ENCODE measurements at places on chromosomes 16 and 17.

DNA sequence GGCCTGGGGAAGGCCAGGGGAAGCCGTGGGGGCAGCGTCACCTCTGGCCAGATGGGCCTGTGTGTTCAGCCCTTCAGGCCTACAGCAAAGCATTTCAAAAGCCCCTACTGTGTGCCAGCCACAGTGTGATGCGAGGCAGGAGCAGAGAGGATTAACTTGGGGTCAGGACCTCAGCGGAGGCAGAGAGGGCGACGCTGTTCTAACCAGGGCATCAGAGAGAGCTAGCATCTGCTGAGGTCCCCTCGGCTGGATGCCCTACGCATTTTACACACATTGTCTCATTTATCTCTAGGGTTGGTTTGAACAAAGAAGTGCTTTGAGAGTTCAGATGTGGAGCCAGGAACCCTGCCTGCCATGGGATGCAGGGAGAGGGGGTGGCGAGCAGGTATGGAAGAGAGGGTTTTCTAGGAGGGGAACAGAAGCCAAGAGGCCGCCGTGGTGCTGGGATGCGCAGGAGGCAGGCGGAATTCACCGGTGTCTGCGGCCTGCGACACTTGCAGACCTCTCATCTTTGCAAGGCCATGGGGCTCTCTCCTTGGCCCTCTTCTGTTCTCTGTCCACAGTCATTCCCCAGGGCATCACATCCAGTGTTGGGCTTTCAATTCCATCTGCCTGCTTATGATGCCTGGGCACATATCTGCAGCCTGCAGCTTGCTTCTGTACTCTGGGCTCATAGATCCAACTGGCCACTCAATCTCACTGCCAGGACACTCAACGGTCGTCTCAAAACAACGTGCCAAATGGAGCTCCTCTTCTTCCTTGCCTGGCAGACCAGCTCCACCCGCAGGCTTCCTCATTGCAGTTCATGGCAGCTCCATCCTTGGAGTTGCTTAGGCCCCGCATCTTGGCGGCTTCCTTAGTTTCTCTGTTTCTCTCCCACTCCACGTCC lies 8.1 kb upstream of the NKD1 start:
- DNase-seq, result no peak

DNA sequence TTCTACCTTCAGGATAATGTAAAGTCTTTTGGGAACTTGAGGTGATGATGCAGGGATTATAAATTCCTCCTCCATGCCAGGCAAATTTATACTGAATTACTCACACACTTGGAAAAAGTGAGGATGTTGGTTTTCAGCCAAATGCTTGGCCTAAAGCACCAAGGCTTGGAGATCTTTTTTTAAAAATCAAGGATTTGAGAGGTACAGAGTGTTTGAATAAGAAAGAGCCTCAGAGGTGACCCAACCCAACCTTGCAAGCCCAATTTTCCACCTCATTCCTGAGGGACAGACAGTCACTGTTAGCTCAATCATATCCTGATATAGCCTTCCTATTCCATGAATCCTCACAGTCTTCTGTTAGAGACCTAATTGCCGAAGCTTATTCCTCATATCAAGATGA lies 14.0 kb downstream of the GRIN2A start:
- no peak for DNase-seq

- no peak for DNase-seq
These were observed 13.3 kb upstream of the RAI1 start for GRCh38 chr17:17667947-17668346.

- no peak for DNase-seq
These were observed 180.8 kb downstream of the FTO start for GRCh38 chr16:53884748-53885147.

DNA sequence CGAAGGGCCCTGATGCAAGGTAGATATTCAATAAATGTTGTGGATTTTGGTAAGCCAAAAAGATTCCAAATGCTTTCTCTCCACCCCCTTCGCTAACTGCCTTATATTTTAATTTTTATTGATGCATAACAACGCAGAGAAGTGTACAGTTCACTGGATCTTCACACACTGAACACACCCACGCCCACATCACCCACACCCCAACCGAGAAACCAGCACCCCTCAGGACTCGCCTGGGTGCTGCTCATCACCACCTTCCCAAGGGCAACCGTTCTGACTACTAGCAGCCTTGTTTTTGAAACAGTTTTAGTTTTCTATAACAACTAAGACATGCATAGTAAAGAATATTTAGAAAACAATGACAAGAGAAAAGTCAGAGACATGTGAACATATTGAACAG lies 9.1 kb upstream of the PLCG2 start:
- no peak for DNase-seq

DNA sequence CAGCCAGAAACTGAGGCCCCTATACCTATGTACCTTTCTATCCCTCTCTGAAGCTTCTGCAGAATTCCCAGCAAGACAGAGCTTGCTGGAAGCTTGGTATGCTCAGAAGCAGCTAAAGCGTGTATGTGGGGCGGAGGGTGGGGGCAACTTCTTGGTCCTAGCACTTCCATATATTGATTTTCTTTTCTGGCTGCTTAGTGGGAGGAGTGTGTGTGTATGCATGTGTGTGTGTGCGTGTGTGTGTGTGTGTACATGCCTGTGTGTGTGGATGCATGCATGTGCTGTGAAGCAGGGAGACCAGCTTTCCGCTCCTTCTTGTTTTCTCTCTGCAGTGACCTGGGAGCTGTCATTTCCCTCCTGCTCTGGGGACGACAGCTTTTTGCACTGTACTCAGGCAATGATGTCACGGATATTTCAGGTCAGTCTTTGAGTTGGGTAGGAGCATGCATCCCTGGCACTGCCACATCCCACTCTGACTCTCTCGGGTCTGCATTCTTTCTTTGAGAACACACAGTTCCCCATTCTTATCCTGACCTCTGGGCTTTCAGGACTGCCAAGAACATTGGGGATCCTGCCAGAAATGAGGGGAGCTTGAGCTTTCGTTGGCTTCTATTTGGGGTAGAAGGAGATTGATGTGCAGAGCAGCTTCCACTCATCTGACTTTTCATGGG lies 10.7 kb downstream of the HPR start:
- DNase-seq, result no peak

DNA sequence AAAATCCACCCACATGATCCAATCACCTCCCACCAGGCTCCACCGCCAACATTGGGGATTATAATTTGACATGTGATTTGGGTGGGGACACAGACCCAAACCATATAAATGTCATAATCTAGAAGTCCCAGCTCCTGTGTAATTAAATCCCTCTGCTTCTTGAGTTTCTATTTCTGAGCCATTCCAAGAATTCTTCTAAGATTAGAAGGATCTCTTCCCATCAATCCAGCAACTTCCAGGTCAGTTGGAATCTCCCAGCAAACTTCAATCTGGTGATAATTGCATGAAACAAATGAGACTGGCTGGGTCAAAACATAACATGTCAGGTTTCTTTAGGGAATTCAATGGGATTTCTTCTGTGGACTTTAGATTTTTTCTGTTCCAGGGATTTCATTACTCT lies 127.8 kb upstream of the CDH5 start:
- DNase-seq, result no peak

- DNase-seq, result no peak
These were observed 55.6 kb downstream of the MPRIP start for GRCh38 chr17:17097763-17098345.

GRCh38 chr16:80046848-80047247 lies 446.3 kb upstream of the MAF start:
- no peak for DNase-seq

DNA sequence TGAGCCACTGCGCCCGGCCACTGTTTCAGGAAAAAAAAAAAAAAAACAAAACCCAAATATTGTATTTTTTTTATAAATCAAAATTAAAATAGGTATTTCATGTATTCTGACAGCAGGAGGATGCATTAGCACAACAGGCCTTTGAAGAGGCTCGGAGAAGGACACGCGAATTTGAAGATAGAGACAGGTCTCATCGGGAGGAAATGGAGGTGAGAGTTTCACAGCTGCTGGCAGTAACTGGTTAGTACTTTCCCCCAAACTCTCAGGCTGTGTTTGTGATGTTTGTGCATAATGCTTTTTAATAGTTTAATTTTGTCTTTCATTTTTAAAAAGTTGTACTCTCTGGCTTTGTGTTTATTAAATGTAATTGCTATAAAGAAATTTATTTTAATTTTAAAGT lies 27.6 kb upstream of the PHAF1 start:
- no peak for DNase-seq

DNA sequence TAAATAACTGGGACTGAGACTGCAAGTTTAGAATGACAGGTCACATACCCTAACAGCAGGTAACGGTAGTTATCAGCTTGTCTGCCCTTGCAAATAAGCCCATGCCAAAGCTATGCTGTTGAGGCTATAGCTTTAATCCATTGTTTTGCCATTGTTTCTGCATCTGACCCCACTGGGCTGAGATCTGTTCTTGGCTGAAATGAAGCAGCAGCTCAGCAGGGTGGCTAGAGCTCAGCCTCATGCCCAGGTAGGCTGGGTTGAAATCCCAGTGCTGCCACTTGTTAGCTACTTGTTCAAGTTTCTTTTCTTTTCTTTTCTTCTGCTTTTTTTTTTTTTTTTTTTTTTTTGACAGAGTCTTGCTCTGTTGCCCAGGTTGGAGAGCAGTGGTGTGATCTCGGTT lies 40.1 kb downstream of the NKD1 start:
- DNase-seq, result no peak

GRCh38 chr17:38724337-38724988 lies 5.7 kb upstream of the CISD3 start:
- no peak for DNase-seq

GRCh38 chr17:63645775-63646487 lies 23.7 kb downstream of the MAP3K3 start:
- no peak for DNase-seq

DNA sequence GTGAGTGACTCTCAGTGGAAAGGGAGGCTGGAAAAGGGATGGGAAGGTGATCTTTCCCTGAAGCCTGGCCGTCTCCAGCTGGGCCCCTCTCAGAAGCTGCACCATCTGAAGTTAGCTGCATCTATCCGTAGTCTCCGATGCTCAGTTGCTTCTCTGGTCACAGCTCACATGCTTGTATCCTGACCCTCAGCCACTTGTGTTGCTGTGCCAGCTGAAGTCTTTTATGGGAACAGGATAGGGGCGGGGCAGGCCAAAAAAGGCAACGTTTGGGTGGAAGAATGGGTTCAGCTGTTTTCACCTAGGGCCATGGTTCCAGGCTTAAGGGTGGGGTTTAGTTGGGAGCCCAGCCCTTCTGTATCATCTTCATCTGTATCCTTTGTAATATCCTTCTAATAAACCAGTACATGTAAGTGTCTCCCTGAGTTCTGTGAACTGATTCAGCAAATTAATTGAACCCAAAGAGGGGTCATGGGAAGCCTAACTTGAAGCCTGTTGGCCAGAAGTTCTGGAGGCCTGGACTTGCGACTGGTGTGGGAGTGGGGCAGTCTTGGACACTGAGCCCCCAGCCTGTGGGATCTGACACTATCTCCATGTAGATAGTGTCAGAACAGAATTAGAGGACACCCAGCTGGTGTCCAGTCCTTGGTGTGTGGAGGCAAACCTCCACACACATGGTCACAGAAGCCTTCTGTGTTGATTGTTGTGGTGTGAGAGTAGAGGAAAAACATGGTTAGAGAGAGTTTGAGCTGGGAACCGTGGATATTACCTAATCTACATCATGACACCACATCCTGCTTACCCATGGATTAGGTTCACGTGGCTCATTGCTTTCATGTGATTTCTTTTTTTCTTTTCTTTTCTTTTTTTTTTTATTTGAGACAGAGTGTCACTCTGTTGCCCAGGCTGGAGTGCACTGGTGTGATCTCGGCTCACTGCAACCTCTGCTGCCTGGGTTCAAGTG lies 49.3 kb upstream of the FBXO47 start:
- DNase-seq, result no peak

GRCh38 chr17:8160741-8161221 lies 2.0 kb downstream of the VAMP2 start:
- DNase-seq, result no peak

DNA sequence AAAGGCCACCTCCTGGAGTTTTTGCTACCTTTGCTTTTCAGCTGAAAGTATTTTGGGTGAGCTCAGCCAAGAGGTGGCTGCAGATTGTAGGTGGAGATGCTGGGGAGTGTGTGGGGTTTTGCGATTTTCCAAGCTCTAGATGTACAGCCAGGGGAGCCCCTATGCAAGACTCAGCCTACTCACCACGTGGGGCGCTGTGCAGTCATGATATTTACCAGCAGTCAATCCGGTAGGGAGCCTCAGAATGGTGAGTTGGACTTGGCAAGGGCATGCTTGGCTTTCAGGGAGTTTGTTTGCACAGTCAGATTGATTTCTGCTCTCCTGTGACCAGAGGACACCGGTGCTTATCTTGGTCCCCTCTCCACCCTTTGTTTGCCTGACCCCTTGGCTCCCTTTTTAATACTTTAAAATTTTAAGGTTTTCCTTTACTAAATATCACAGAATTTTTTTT lies 175.3 kb downstream of the UTP18 start:
- no peak for DNase-seq

- no peak for DNase-seq
These were observed 17.4 kb downstream of the ZDHHC7 start for GRCh38 chr16:84993926-84994325.

DNA sequence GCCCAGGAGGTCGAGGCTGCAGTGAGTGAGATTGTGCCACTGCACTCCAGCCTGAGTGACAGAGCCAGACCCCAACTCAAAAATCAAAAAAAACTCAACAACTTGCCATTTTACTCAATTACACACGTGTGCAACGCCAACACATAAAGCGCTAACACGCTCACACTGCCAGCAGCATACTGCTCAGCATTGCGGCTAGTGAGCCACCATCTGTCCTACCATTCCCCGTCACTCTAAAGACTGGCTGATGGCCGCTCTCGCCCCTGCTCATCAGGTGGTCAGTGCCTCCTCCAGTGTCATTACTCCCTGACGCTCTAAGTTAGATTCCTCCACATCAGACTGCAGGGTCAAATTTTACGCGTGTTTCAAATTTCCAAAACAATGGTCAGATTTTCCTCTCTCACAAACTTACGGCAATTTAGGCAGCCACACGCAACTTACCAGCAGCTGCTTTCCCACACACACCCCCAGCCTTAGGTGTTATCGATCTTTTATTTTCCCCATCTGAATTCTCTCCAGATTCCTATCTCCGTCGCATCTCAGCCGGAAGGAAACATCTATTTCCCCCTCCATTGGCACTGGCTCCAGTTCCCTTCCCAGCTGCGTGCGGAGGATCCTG lies 240.8 kb downstream of the C16orf95 start:
- DNase-seq, result no peak

- no peak for DNase-seq
These were observed 68.3 kb downstream of the SNX11 start for GRCh38 chr17:48175692-48176470.

DNA sequence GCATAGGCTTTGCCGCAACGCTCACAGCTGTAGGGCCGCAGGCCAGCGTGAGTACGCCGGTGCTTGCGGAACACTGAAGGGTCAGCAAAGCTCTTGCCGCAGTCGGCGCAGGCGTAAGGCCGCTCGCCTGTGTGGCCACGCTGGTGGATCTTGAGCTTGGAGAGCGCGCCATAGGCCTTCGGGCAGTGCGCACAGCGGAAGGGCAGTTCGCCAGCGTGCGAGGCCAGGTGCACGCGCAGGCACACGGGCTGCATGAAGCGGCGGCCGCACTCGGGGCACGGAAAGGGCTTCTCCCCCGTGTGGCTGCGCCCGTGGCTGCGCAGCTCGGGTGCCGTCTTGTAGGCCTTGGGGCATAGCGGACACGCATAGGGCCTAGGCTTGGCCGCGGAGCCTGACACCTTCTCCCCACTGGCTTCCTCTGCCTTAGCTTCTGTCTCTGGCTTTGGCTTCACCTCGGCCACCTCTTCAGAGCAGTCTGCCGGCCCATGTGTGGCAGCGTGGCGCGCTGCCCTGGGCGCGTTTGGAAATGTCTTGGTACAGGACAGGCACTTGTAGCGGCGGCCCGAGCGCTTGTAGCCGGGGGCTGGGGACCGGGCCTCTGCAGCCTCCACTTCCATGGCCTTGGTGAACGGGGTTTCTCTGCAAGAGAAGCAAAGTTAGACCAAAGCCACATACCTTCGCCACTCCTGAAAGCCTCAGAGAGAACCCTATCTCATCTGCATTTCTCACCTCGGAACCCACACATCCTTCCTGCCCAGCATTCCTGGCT lies 10.0 kb downstream of the ZNF668 start:
- no peak for DNase-seq

Data from GM19239 (cell line).